Stimulated activated CD8-positive, alpha-beta memory T cell treated with anti-CD3 and anti-CD28 coated beads, Interleukin-4, amount 100 ng/mL, for 1 hour (primary cell): ENCODE measurements at places on chromosomes 6 and 20.

DNA sequence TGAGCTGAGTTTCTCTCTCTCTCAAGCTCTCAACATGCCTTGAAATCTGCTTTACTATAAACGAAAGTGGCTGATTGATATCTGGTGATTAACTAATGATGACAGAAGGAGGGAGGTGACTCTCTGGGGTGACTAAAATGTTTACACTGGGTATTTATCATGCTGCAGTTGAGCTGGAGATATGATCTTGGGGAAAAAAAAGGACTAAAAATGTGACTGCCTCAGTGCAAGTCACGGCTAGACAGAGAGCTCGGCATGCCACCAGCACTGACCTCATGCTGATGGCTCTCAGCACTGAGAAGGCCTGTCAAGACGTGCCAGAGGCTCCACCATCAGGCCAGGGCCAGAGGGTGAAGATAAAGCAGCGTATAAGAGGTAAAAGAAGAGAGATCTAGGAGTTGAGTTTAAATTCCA, 103.1 kb upstream of the SPACA1 start:
- DNase-seq = no peak

- no peak for DNase-seq
Measured at GRCh38 chr6:39361657-39362486, 39.4 kb upstream of the KCNK16 start.

GRCh38 chr6:74671558-74672025, 534.3 kb downstream of the COL12A1 start:
- no peak for DNase-seq

DNA sequence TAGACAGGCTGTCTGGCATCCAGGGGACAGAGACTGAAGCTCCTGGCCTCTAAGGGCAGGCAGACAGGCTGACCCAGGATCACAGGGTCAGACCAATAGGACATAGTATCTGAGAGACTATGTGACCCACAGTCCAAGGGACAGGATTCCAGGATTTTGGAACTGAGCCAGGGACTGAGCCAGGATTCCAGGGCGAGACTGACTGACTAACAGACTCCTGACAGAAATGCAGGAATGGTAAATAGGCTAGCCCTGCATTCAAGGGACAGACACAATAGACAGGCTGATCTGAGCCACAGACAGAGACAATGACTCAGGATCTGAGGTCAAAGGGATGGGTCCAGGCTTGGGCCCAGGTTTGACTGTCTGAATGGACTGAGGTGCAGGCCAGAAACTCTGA, 19.8 kb downstream of the XKR7 start:
- DNase-seq = no peak
